ENCODE measurements at places on chromosomes 2 and 18.

GRCh38 chr2:12257476-12257875 is 459.3 kb upstream of the TRIB2 start:
- DNase-seq = no peak

- DNase-seq = no peak
Measured at GRCh38 chr2:134718023-134718816, 580 bp downstream of the TMEM163 start.

- no peak for DNase-seq
Measured at GRCh38 chr2:50620783-50621182, 411.1 kb downstream of the NRXN1 start.

- no peak for DNase-seq
Measured at GRCh38 chr2:118055512-118056164, 32.6 kb upstream of the INSIG2 start.

GRCh38 chr2:59413751-59414570 is 1139.5 kb downstream of the BCL11A start:
- DNase-seq = no peak

GRCh38 chr18:64398320-64398719 is 249.4 kb upstream of the LINC00305 start:
- DNase-seq = no peak

- DNase-seq = no peak
Measured at GRCh38 chr2:136185981-136186776, 68.2 kb upstream of the CXCR4 start.

DNA sequence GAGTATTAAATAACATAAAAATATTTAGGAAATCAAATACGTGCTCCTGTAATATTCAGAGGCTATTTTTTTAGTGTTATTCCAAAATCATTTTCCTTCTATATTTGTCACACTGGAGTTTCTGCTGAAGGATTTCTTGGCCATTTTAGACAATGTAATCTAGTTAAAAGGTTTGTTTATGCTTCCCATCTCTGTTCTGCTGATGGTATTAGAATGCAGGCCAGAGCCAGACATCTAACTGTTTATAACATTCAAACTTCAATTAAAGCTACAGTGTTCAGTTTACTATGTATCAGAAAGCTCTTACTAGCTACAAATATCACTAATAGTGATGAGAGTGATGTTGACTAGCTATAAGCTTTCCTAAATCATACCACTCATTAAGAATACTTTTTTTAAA is 7.9 kb downstream of the MBD5 start:
- DNase-seq = no peak

DNA sequence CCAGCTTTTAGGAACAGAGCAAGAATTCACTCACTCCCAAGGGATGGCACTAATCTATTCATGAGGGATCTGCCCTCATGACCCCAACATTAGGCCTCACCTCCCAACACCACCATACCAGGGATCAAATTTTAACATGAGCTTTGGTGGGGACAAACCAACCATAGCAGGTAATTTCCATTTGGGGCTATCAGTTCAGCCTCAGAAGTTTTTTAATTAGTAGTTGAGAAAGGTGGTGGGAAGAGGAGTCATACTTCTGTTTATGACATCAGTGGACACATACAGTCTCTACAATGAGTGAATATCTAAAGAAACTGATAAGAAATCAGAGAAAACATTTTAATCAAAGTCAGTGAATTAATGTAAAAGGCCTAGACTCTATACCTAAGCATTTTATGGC is 59.6 kb upstream of the EMILIN2 start:
- no peak for DNase-seq

GRCh38 chr2:237118561-237119155 is 33.0 kb downstream of the COPS8 start:
- DNase-seq = no peak

GRCh38 chr2:140657657-140658056 is 1473.2 kb downstream of the LRP1B start:
- DNase-seq = no peak

DNA sequence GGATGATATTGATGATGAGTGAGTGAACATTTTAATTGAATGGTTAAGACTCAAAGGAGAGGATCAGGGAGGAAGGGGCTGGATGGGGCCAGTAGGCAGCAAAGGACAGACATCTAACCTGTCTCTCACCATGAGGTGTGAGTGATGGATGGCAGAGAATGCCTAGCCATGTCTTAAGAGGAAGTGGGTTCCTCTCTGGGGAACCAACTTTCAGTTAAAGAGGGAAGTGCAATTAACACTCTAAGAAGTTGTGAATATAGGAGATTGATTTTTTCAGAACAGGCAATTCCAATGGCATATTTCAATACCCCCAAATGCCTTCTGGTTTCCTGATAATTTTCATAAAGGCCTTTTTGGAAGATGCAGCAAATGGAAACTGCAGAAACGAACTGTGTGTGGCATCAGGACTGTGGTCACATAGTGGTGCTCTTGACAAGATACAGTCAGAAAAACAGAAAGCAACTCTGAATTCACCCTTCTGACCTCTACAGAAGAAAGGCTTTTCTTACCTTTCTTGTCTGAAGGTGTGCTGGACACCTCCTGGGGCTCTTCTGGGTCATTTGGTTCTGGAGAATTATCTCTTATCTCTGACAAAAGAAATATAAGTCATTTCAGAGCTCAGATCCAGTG is 10.2 kb downstream of the SP110 start:
- DNase-seq = no peak

- DNase-seq = no peak
Measured at GRCh38 chr2:70468878-70469277, 84.7 kb downstream of the TGFA start.

- no peak for DNase-seq
Measured at GRCh38 chr2:107669335-107669734, 157.4 kb upstream of the RGPD4 start.

DNA sequence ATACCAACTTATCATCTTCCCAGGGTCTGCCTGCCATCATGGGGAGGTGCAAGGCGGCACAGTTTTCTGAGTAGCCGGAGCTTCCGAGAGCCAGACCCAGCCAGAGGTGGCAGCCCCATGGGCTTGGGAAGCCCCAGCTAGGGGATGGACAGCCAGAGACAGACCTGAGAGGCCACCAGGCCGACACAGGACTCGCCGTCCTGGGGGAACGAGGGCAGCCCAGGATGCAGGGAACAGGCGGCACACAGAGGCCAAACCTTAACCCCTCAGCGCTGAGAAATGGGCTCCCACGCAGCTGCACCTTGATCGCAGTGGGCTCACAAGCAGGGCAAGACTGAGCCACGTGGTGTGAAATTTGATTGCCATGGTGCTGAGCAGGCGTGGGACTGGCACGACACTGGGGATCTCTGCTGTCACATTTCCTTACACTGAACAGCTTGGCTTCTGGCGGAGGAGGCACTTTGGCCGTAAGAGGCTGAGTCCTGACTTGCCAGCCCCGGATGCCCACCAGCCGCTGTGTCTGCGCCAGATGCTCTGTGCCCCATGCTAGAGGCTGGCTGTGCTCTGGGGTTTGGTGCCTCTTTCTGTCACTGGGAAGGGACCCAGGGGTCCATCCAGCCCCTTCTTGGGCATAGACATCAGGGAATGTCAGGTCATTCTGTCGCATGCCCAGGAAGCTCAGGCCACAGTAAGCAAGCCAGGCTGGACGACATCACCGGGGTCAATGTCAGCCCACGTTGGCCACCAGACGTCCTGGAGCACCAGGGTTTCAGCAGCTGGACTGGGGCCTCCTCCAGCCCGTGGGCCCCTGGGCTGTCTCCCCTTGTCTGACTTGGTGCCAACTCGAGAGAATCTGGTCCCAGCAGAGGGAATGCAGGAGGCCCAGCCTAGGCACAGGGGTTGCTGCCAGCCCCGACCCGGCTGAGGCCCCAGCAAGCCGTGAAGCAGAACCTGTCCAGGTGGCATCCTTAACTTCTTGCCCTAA is 312.1 kb upstream of the MYT1L start:
- DNase-seq = no peak

DNA sequence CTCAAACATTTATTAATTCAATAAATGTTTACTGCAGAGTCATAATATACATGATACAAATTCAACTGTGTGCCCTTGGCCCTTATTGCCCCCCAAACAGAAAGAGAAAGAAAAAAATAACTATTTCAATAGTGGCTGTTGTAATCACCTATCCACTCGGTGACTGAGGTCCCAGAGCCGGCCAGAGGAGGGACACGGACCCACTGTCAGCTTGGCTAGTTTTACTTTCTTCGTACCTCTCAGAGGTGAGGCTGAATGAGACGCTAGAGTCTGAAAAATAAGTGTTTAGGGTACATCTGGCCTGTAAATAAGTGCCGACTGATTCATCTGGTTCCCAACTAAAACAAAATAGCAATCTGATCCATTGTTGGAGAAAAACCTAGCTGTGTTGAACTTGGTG is 31.3 kb upstream of the FZD7 start:
- DNase-seq = no peak

DNA sequence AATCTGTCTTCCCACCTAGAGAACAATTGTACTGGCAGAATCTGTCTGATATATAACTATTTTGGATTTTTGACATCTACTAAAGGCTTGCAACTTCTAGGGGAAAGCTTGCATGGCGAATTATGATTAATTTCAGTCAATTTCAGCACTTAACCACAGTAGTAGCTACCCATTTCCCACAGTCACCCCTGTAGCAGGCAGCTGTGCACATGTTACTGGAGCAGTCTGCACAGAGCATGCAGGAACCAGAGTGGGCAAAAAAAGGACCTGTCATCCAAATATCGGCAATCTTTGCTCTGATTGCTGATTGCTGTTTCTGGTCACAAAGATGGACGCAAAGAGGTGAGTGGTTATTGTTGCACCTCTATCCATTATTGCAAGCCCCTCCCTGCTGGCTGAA is 473.3 kb downstream of the SPAG16 start:
- no peak for DNase-seq

GRCh38 chr2:46411245-46411641 is 68.1 kb upstream of the TMEM247 start:
- no peak for DNase-seq

DNA sequence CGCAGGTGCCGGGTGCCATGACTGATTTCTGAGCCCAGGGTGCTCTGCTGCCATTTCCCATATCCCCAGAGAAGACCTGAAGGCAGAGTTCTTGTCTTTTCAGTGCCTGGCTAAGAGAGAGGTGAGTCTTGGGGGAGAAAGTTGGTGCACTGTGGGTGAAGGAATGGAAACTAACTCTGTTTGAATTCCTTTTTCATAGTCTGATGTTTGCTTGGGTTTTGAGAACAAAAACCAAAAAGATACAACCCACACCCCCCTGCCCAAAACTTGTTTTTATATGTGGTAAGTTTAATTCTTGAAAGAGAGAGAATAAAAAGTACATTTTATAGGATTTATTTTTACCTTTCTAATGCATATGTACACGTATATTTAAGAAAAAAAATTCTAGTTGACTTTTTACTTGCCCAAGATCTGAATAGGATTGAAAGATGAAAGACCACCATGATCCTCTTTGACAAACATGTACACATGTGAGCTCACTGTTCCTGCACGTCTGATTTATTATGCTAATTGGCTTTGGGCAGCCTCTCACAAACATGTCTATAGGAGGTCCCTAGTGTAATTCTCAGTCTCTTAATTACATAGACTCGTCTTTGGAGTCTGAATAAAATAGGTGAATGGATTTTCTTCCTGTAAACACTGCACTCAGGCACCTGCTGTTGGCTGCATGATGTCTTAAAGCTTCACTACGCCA is 46.3 kb downstream of the ARL4C start:
- no peak for DNase-seq

- no peak for DNase-seq
Measured at GRCh38 chr2:11674983-11675382, 5.0 kb upstream of the NTSR2 start.

DNA sequence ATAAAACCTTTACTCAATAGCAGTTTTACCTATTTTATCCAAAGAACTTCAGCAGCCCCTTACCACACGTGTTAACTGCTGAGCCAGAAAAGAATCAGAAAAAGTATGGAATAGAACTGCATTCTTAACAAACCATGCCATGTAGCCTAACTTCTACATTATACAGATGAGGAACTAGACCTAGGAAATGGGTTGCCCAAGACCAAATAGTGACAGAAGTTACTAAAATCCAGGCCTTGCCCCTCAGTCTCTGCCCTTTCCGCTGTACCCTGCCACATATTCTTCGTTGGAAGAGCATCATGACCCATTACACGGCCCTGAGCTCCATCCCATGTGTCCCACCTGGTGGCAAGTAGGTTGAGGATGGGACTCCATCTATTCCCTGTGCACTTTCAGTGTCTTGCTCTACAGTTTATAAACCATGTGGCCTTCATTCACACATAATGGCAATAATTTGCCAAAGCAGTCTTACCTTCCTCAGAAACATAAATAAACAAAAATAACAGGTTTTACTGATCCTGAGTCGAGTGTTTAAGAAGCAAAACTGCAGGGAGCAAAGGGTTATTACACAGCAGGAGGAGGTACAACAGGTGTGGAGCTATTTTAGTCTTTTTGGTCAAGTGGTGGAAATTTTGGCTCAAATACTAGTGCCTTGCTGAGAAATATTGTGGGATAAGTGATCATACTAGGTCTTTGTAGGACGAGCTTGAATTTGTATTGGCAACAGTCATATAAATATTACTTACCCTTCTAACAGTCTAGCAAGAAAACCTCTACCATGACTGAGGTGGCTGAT is 46.5 kb downstream of the HNRNPLL start:
- DNase-seq = no peak

GRCh38 chr2:37335604-37336003 is 8.8 kb upstream of the QPCT start:
- no peak for DNase-seq

GRCh38 chr2:215863687-215864086 is 149.7 kb downstream of the MREG start:
- no peak for DNase-seq

DNA sequence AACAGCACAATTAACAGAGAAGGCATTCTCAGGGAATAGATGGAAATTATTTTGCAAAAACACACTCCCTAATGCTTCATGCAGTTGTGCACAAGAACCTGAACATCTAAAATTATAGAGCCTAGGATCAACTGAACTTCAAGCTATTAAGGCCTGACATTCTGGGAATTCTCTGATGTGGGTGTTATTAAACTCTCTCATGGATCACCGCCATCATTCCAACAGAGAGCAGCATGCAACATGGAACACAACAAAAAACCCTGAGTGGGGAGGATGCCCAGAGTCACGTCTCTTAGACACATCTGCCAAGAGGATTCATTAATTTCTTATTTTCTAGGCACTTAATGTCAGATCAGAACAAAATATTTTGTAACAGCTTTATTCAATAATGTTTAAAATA is 543.8 kb downstream of the ERBB4 start:
- no peak for DNase-seq

GRCh38 chr2:18122544-18123210 is 244.2 kb downstream of the KCNS3 start:
- DNase-seq = no peak

DNA sequence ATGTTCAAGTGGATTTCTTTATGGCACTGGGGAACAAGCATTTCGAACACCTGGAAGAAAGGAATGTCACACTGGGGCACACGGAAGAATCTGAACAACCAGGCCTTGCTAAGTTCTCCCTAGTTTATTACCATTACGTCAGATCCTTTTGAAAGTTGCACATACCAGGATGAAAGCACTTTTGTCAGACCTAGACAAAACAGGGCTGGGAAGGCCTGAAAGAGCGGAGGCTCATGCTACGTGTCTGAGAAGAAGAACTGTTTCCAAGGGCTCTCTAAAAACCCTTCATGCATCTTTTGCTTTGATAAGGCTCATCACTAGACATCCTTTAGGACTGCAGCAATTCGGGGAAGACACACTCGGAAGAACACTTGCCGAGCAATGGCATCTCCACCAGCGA is 15.4 kb upstream of the SLC25A52 start:
- DNase-seq = no peak

- DNase-seq = no peak
Measured at GRCh38 chr2:182822733-182823132, 43.7 kb downstream of the FRZB start.

Data from cortex of kidney (tissue), 1 donor.